ENCODE measurements at places on chromosomes 5 and 9.
A peak's percentile ranks its signal among the peaks of the same experiment; 100 is the strongest.

DNA sequence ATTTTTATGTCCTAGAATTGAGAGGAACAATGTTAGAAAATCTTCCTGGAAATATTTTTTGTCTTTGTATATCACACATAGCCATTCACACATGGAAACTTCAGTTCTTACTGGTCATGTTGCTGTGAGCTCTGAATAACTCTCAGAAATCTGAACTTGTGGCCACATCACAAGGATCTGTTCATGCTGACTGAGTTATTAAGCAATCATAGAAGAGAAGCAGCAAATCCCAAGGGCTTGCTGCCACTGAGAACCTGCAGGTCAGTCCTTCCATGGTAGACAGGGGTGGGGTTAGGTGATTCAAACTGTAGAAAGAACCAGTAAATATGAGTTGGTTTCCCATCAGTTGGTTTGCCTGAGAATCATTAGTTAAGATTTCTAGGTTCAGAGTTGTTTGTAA lies 27.6 kb downstream of the SGCD start:
- H3K4me1 ChIP-seq, result no peaks in the 10 kb centered on the region
- no peaks in the 10 kb centered on the region for H3K36me3 ChIP-seq
- DNase-seq, result no peak
- no peak overlapping the region for H3K27ac ChIP-seq

DNA sequence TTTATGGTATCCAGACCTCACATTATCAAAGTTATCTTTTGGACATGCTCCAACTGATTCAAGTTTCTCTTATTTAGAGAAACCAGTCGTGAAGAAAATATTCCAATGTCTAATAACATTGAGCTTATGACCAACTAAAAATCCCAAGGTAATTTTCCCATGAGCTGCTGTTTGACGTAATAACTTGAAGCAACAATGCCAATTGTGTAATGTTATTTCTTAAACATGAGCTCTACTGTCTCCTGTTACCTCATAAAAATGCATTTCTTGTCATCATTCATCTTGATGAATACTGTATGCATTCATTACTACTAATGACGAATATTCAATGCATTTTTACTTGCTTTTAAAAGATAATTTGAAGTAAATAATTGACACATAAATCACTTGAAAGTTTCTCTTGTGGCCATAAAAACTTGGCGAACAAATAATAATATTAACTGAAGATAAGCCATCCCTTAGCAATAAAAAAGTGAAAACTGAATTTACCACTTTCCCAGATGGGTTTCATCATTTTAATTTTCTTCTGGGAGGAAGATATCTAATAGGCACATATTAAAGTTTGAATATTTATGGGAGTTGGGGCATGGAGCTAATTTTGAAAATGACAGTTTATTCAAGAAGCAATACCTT lies 424 bp upstream of the MARCOL start:
- DNase-seq, result no peak
- H3K4me3 ChIP-seq, result no peak overlapping the region
- H3K36me3 ChIP-seq, result no peaks in the 10 kb centered on the region
- no peaks in the 10 kb centered on the region for H3K4me1 ChIP-seq
- H3K27ac ChIP-seq, result no peak overlapping the region

- H3K36me3 ChIP-seq, result no peaks in the 10 kb centered on the region
- peaks cover 3% of the 10 kb centered on the region for H3K27me3 ChIP-seq
- no peak overlapping the region for H3K27ac ChIP-seq
- no peaks in the 10 kb centered on the region for H3K4me1 ChIP-seq
- H3K4me3 ChIP-seq, result no peak overlapping the region
These were observed 58.1 kb upstream of the TAF11L2 start for GRCh38 chr5:17439956-17440355.

GRCh38 chr9:107862323-107862722 lies 372.8 kb upstream of the KLF4 start:
- H3K27ac ChIP-seq, result no peak overlapping the region
- no peaks in the 10 kb centered on the region for H3K4me1 ChIP-seq
- no peaks in the 10 kb centered on the region for H3K36me3 ChIP-seq

DNA sequence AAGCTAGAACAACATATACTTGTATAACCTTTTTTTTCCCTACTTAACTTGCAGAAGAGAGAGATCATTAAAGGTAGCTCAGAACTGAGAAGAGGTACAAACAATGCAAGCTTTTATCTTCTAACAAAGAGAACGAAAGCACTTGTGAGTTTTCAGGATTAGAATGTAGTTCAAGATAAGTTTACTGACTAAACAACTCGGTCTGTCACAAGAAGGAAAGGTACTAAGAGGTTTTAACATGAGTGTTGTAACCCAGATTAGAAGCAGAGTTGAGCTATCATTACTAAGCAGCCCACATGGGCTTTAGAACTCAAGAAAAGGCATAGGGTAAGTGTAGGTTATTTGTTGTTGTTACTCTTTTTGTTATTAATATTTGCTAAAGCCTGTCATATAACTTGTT lies 25.2 kb downstream of the GIN1 start:
- no peaks in the 10 kb centered on the region for H3K27me3 ChIP-seq
- DNase-seq, result no peak
- H3K36me3 ChIP-seq, result peaks cover 23% of the 10 kb centered on the region
- no peak overlapping the region for H3K4me3 ChIP-seq
- H3K27ac ChIP-seq, result no peak overlapping the region

- H3K4me1 ChIP-seq, result peaks cover 16% of the 10 kb centered on the region
- peaks cover 2% of the 10 kb centered on the region for H3K27me3 ChIP-seq
- H3K4me3 ChIP-seq, result no peak overlapping the region
These were observed 104.3 kb upstream of the MAP3K1 start for GRCh38 chr5:56710826-56711590.

DNA sequence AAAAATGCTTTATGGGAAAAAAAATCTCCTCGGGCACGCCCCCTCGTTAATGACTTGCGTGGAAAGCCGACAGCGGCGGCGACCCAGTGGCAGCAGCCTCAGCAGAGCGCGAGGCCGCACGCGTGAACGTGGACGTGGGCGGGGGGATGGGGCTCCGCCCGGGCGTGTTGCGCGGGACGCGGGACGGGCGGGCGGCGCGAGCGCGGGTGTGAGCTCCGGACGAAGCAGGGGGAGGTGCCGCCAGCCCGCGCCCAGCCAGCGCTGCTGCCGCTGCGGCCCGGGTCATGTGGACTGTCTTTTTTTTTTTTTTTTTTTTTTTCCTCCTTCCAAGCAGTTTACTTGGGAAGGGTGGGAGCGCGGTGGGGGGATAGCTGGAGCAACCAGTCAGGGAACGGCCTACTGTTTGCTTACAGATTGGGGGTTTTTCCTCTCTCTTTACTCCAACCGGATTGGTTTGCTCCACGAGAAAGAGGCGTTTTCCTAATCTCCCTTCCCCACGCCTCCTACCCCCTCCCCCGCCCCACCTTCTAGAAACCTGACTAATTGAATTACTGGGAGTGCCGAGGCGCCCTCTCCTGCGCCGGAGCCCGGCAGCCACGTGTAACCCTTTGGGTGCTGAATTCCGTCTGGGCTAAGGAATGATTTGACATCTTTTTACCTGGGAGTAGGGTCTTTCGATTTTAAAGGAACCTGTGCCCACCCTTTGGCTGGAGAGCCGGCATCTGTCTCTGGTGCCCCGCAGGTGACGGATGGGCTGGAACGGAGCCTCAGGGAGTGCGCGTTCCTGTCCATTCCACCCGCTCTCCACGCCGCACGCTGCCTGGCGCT lies 1.7 kb upstream of the EFNA5 start:
- no peaks in the 10 kb centered on the region for H3K36me3 ChIP-seq
- H3K4me1 ChIP-seq, result peaks cover 43% of the 10 kb centered on the region
- peak overlapping the region; percentile 86 for H3K4me3 ChIP-seq
- DNase-seq, result peak; percentile 5
- H3K27ac ChIP-seq, result no peak overlapping the region

GRCh38 chr5:149141957-149142851 lies 911 bp downstream of the ABLIM3 start:
- peaks cover 5% of the 10 kb centered on the region for H3K4me1 ChIP-seq
- H3K27me3 ChIP-seq, result peaks cover 28% of the 10 kb centered on the region
- DNase-seq, result no peak
- peak overlapping the region; percentile 82 for H3K4me3 ChIP-seq
- no peaks in the 10 kb centered on the region for H3K36me3 ChIP-seq

DNA sequence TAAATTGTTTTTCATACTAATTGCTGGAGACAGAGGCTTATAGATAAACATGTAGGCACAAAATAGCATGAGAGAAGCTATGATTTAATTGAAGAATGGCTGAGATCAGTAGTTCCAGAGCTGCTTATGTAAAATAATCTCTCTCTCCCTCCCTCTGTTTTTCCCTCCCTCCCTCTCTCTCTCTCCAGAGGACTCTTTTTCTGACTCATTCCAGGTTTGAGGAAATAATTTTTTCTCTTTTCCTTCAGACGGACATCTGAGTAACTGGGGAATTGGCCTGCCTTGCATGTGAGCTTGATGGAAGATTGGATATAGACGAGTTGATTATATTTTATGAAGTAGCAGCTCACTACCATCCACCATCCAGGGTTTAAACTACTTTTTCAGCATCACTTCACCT lies 35.5 kb downstream of the KCTD16 start:
- DNase-seq, result no peak
- H3K4me1 ChIP-seq, result peaks cover 3% of the 10 kb centered on the region
- H3K27me3 ChIP-seq, result peaks cover 52% of the 10 kb centered on the region
- no peak overlapping the region for H3K4me3 ChIP-seq

DNA sequence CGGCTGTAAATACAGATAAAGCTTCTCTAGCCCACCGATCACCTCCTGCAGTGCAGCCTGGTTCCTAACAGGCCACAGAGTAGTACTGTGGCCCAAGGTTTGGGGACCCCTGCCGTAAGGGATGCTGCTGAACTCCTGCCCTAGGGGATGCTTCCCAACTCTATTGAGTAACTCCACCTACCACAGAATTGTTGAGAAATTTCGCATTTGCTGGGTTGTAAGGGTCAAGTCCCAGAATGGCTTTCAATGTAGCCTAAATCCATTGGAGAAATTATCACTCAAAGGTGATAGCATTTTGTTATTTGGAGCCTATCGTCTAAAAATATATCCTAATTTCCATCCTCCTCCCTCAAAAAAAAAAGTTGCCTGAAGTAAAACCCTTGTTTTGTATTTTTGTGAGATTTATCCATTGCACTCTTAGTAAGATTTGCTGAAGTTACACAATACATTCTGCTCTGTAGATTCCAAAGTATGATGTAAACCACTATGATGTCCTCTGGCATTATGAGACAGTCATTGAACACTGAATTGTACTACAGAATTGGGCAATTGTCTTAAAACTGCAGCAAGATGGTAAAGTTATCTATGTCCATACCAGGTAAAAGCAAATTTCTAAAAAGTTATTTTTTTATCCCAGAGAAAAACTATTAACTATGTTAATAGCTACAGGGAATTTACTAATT lies 14.0 kb downstream of the ACTBL2 start:
- no peaks in the 10 kb centered on the region for H3K36me3 ChIP-seq
- peaks cover 12% of the 10 kb centered on the region for H3K27me3 ChIP-seq
- H3K27ac ChIP-seq, result no peak overlapping the region
- no peak overlapping the region for H3K4me3 ChIP-seq

DNA sequence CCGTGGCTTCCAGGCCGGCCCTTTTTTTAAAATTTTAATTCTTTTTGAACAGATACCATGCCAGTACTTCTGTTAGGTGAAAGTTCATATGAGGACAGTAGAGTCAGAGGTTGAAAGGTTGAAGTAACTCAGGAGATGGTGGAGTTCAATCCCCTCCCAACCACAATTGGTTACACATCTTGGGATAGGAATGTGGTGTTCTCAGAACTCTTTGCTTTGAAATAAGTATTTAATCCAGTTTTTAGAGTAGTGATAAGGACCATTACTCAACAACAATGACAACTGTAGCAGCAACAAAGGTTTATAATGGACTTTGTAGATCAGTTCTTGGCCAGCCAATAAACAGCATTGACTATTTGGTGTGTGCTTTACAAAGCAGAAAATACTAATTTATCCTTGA lies 116.0 kb downstream of the ARHGAP26 start:
- H3K27me3 ChIP-seq, result no peaks in the 10 kb centered on the region
- peaks cover 5% of the 10 kb centered on the region for H3K36me3 ChIP-seq
- no peak overlapping the region for H3K27ac ChIP-seq
- no peak for DNase-seq

- DNase-seq, result no peak
- H3K27ac ChIP-seq, result no peak overlapping the region
These were observed 252.3 kb upstream of the ADRA1B start for GRCh38 chr5:159663986-159664385.

GRCh38 chr5:643351-643801 lies 31.2 kb downstream of the CEP72 start:
- H3K27me3 ChIP-seq, result no peaks in the 10 kb centered on the region
- no peak for DNase-seq
- H3K36me3 ChIP-seq, result no peaks in the 10 kb centered on the region
- no peak overlapping the region for H3K27ac ChIP-seq

DNA sequence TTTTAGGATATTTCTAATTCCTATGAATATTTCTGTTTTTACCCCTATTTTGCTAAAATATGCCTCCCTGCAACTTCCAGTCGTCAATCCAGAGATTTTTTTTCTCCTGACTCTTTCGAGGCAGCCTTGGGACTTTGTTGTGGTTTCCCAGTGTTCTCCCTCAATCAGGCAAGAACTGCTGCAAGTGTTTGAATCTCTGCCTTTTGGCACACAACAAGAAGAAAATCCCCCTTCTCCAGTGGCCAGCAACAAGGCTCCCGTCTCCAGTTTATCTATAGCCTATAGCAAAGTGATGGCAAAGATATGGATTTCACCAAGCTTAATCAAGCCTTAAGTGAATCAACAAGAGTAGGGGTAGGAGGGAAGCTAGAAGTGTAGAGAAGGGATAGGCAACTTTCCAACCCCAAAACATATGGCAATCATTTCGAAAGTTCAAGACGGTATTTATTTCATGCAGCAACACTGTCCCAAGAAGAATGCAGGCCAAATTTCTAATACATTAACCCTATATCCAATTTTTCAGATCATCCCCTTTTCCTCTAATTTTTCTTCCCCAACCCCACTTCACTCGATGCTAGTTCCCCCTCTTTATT lies 37.7 kb upstream of the PAPPA start:
- H3K36me3 ChIP-seq, result peaks cover 7% of the 10 kb centered on the region
- no peak for DNase-seq
- no peak overlapping the region for H3K27ac ChIP-seq
- no peaks in the 10 kb centered on the region for H3K4me1 ChIP-seq
- H3K27me3 ChIP-seq, result peaks cover 6% of the 10 kb centered on the region
- H3K4me3 ChIP-seq, result no peak overlapping the region

- no peaks in the 10 kb centered on the region for H3K36me3 ChIP-seq
- H3K27me3 ChIP-seq, result no peaks in the 10 kb centered on the region
- H3K4me3 ChIP-seq, result no peak overlapping the region
- H3K27ac ChIP-seq, result no peak overlapping the region
These were observed 54.2 kb upstream of the SLC25A51 start for GRCh38 chr9:37958154-37958553.

- H3K4me3 ChIP-seq, result no peak overlapping the region
- no peak for DNase-seq
- H3K36me3 ChIP-seq, result peaks cover 77% of the 10 kb centered on the region
- no peaks in the 10 kb centered on the region for H3K27me3 ChIP-seq
These were observed 29.2 kb downstream of the CSNK1A1 start for GRCh38 chr5:149521739-149522685.

- H3K27ac ChIP-seq, result no peak overlapping the region
- H3K4me3 ChIP-seq, result no peak overlapping the region
- no peaks in the 10 kb centered on the region for H3K36me3 ChIP-seq
- H3K27me3 ChIP-seq, result peaks cover 6% of the 10 kb centered on the region
- no peaks in the 10 kb centered on the region for H3K4me1 ChIP-seq
These were observed 159.0 kb downstream of the COL23A1 start for GRCh38 chr5:178431063-178431781.

Measured in naive thymus-derived CD8-positive, alpha-beta T cell (primary cell).